Fibroblast of villous mesenchyme (primary cell): ENCODE measurements at places on chromosomes 6 and 20. TPM values are rescaled to one million over a fixed set of nuclear protein-coding genes. Genes with fewer than 3 reads are reported as not detected.

PPIL6 gene
- 0.97 and 1.7 TPM in 2 replicates for total RNA-seq

MRPL2 gene
- 20.7 and 23.8 TPM in 2 replicates for total RNA-seq

AGER gene
- 0.32 and 0.86 TPM in 2 replicates for total RNA-seq

LRRC73 gene
- total RNA-seq = under 0.01 TPM in 2 replicates

MOXD1 gene
- 15.1 and 25.4 TPM in 2 replicates for total RNA-seq

MYL9 gene
- total RNA-seq = 184 and 195 TPM in 2 replicates

ADTRP gene
- total RNA-seq = 1.3 TPM in 2 replicates

NT5E gene
- total RNA-seq = 345 and 593 TPM in 2 replicates

ANGPT4 gene
- total RNA-seq = not detected in 2 replicates

REV3L gene
- 40.6 and 54.8 TPM in 2 replicates for total RNA-seq

EFCAB8 gene
- 0.32 and 1.3 TPM in 2 replicates for total RNA-seq

HLA-G gene
- total RNA-seq = not detected in 2 replicates

HTR1B gene
- 8.2 and 9.7 TPM in 2 replicates for total RNA-seq

KIF6 gene
- total RNA-seq = 0.32 and 0.43 TPM in 2 replicates

GRCh38 chr6:150696190-150696589 lies 96.5 kb downstream of the PLEKHG1 start:
- DNase-seq = peak; percentile 13

- no peak for DNase-seq
These were observed 32.1 kb downstream of the BACH2 start for GRCh38 chr6:90264561-90264960.

DNA sequence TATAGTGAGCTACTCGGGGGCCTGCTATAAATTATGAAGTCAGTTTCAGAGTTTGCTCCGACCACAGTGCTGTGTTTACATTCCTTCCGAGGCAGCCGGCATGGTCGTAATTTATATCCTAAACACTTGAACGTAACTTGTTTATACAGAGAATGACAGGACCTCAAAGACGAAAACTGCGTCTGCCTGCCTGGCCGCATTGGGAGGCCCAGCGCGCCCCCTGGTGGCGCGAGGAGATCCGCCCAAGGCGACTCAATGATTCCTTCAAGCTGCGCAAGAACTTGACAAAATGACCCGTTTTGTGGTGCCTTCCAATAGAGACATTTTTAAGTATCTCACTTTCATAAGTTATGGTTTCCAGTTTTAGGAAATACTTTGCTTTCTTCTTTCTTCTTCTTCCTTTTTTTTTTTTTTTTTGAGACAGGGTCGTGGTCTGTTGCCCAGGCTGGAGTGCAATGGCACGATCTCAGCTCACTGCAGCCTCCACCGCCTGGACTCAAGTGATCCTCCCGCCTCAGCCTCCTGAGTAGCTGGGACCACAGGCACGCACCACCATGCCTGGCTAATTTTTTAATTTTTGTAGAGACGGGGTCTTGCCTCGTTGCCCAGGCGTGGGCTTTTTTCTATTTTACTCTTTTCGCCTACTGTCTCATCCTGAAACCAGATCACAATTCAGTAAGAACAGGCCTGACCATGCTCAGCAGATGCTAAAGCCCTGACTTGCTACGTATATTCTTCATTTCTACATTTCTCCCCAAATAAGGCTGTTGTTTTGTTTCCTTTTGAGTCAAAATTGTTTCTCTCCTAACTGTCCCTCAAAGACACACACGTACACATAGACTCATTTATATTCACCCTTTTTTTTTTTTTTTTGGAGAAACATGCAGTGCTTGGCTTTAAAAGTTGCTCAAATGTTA lies 7.8 kb downstream of the FOXF2 start:
- peak; percentile 92 for DNase-seq

DNA sequence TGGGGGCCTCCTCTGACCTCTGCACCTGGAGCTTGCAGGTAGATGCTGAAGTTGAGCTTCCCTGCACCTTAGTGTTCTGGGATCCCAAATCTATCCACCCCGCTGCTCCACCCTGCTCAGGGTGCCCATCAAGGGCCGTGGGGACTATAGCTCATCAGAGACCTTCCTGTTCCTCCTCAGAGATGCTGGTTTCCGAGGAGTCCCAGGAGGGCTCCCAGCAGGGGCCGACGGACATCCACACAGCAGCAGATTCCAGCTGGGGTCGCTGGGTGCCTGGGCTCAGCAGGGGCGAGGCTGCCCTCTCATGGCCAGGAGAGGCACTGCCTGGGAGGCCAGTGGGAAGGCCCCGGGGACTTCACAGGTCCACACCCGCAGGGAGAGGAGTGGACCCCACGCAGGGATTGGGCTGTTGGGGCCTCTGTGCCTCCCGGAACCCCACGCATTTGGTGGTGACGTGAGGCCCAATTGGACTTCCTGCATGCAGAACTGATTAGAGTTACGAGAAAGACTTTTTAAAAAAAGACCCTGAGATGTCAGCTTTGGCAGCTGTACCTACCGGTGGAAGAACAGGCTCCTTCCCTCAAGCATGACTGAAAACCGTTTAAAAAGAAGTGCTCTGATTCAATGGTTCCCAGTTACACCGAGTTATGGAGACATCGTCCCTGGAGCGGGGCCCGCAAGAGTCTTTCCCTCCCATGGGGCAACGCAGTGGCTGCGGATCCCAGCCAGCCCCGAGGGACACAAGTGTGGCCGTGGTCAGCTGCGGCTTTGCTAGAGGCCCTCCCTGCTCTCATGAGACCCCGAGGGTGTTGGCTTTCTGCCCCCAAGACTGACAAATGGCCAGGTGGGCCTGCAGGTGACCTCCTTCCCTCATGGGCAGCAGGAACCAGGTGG lies 25.3 kb upstream of the SLCO4A1 start:
- DNase-seq = peak; percentile 69

DNA sequence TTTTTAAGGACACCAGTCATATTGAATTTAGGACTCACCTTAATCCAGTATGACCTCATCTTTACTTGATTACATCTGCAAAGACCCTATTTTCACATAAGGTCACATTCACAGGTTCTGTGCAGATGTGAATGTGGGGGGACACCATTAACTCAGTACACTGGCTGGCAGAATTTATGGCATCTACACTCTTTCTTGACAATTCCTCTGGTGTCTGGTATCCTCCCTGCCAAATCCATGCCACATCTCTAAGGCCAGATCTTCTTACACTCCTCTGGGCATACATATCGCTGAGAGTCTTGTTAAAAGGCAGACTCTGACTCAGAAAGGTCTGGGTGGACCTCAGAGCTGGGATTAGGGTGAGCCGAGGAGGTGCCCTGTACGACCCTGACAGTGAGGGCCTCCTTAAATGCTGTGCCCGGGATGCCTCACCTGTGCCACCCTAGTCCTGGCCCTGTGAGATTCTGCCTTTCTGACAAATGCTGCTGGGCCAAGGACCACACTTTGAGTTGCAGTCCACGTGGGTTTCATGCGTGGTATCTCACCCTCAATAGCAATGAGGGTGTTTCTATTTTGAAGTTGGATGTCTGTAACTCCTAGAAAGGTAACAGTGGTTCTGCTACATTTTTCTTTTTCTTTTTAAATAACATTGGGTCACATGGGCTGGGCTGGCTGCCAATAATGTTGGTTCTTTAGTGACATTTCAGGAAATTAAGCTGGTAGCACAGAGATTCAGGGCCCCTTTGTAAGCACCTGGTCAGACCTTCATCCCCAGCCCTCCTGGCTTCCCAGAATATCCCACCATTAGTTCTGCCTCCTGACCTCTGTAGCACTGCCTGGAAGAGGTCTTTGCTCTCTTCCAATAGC lies 17.2 kb upstream of the LRRN4 start:
- DNase-seq = no peak

DNA sequence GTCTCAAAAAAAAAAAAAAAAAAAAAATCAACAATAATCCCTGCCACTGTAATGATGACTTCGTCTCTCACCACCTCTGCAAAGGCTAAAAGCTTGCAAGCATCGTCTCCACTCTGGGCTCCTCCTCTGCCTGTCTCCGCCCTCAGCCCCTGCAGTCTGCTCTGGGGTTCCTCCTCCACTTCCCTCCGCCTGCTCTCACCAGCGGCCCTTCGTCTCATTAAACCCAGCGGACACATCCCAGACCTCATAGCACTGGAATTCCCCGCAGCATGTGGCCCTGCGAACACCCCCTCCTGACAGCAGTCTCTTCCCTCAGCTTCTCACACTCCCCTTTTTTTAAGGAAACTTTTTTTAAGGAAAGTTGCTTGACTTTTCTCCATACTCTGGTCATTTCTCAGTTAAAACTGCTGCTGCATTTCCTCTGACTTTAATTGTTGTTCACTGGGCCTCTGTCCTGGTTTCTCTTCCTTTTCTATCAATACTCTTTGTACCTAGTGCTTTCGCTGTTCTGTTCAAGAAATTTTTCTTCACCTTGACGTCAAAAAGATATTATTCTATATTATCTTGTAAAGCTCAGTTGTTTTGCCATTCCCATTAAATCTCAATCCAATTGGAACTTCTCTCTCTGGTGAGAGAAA lies 70.9 kb upstream of the PLEKHG1 start:
- DNase-seq = peak; percentile 80

DNA sequence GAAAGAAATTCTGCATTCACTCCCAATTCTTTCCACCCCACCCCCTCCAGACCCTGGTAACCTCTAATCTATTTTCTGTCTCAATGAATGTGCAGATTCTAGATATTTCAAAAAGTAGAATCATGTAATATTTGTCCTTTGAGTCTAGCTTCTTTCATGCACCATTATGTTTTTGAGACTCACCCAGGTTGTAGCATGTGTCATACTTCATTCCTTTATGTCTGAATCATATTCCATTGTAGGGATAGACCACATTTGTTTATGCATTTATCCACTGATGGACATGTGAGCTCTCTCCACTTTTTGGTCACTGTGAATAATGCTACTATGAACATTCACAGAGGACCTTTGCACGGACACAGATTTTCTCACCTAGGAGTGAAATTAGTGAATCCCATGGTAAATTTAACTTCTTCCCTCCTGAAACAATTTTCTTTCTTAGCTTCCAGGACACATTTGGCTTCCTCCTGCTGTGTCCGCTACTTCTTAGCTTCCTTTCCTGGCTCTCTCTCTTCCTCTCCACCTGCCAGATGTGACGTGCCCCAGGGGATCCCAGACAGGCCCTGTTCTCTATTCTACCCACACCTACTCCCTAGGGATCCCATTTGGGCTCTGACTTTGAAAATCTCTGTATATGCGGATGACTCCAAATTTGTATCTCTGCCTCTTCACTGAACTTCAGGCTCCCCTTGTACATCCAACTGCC lies 24.1 kb upstream of the ARFGEF2 start:
- peak; percentile 63 for DNase-seq

DNA sequence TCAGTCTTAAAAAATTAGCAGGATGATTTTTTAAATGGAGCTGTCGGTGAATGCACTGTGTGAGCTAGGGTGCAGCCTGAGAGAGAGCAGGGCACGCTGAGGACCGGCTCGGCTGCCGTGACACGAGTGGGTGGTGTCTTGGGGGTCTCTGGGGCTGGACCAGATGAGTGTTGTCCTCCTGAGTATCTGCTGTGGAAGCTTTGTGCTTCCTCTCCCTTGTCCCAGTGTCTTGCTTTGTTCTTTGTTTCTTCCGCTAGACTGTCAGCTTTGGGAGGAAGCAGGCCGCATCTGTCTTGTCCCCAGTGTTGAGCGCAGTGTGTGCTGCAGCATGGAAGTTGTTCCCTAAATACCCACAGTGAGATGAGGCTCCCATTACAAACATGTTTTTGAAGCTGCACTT lies 89.4 kb downstream of the RTN4IP1 start:
- DNase-seq = no peak

DNA sequence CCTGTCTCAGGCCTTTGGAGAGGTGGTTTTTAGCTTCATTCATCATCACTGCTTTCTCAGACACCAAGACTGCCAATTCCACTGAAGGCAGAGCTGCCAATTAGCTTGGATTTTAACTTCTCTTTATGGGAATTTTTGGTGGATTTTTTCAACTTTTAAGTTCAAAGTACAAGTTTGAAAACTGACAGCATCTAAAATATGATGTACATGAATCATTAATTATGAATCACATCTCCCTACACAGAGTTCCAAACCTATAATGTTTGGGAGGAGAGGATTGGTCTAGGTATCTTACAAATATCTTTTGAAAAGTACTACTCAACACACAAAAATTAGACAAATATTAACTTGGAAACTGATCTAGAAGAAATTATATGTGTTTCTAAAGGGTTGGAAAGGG lies 25.5 kb downstream of the CNKSR3 start:
- DNase-seq = no peak

GRCh38 chr6:128807577-128807976 lies 75.4 kb upstream of the LAMA2 start:
- peak; percentile 69 for DNase-seq

- DNase-seq = no peak
These were observed 18.5 kb upstream of the CCR6 start for GRCh38 chr6:167104388-167104787.

- DNase-seq = no peak
These were observed 6.1 kb downstream of the SNX3 start for GRCh38 chr6:108254433-108255410.

GRCh38 chr20:31607640-31608250 lies 2.7 kb downstream of the ID1 start:
- peak; percentile 38 for DNase-seq

GRCh38 chr6:7261852-7262461 lies 51.0 kb downstream of the SSR1 start:
- DNase-seq = no peak

DNA sequence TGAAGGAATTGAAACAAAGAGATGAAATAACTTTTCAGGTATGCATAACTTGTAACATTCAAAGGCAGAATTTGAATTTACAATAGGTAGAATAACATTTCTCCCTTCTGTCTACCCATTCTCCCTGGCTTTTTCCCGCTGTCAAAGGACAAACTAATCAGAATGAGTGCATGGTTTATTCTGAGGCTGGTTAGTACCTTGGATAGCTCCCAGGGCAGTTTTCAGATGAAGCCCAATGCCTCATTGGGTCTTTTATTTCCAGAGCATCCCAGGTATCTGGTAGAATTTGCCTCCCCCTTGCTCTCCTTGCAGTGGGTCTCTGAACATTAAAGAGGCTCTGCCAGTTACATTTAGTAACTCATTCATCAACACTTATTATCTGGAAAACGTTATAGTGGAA lies 665.5 kb downstream of the BCKDHB start:
- peak; percentile 23 for DNase-seq

DNA sequence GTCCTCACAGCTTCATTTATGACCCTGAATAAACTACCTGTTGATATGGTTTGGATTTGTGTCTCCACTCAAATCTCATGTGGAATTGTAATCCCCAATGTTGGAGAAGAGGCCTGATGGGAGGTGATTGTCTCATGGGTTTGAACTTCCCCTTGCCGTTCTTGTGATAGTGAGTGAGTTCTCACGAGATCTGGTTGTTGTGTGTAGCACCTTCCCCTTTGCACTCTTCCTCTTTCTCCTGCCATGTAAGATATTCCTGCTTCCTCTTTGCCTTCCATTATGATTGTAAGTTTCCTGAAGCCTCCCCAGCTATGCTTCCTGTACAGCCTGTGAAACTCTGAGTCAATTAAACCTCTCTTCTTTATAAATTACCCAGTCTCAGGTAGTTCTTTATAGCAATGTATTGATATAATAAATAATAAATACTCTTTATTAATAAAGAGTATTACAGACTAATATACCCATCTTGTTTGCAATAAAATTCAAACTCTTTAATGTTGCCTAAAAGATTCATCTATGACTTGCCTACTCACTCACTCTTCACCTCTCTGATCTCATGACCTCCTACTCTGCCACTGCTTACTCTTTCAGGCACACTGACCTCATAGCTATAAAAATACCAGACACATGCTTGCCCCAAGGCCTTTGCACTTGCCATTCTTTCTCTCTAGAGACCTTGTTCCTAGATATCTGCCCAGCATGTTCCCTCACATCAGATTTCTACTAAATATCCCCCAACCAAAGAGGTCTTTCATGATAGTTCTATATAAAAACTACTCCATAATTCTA lies 256.4 kb upstream of the MARCKS start:
- DNase-seq = no peak

- no peak for DNase-seq
These were observed 115.3 kb upstream of the MLIP start for GRCh38 chr6:53995935-53996334.

- no peak for DNase-seq
These were observed 220.9 kb downstream of the KIF16B start for GRCh38 chr20:16352321-16352720.
